Skeletal muscle cell (primary cell): ENCODE measurements at places on chromosomes 2 and 18.
A peak's percentile ranks its signal among the peaks of the same experiment; 100 is the strongest.

DNA sequence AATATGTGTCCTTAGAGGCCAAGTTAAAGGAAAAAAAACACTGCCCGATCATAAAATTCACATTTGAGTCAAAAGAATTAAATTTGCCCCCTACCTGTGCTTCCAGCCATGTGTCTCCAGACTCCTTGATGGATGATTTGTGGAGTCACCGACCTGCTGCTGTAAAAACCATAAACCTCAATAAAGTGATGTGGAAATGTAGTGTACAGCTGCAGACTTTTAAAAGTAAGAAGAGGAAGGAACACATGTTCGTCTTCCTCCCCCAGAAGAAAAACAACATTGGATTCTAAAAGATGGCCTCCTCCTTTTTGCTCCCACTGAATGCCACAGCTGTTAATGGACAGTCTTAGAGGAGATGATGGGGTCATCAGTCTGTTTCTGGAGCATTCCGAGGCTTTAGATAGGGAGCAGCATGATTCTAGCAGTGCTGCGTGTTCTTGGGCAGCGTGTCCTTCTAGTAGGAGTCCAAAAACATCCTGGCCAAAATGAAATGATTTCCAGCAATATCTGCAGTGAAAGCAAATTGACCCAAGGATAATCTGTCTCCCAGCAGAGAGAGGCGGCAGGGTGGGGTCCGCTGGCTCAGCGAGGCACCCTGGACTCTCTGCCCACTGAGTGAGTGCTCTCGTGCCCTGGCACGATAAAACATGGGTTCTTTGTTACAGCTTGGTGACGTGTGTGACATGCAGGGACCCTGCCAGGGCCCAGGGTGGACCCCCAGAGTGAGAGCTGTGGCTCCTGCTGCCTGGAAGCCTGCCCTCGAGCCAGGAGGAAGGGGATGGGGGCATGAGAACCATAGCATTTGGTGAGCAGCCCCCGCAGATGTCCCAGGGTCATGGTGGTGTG lies 196.1 kb downstream of the FAM210A start:
- no peak for DNase-seq

- no peak for DNase-seq
These were observed 72.7 kb downstream of the SCN2A start for GRCh38 chr2:165311949-165312348.

DNA sequence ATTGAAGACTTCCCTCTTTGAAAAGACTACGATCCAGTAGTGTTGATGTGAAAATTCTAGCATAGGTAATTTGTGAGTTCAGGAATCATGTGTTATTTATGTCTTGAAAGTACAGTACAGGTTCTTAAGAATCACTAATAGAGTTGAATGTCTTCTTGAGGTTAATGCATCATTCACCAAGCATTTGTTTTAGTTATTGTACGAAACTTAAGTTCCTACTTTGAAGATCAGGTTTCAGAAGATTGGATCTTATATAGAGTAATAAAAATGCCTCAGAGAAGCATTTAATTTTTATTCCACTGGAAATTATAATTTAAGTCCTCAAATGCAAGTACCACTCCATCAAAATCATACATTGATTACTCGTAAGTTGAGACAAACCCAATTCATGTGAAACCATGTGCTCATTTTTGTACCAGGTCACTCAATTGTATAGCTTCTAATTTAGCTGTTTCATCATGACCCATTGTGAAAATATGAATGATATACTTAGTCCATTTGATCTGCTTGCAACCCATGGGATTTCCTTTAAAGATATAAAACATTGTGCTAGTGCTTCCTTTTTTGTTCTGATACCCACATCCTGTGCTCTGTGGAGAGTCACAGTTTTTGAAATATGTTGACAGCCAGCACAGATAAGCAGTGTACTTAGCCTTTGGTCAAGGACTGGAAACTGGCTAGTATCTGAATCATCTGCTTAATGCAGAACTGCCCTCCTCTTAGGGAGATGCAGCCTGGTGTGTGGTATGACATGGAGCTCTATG lies 22.5 kb upstream of the RAB27B start:
- peak; percentile 78 for DNase-seq

- DNase-seq = peak; percentile 35
These were observed 1.9 kb downstream of the MCFD2 start for GRCh38 chr2:46913471-46914381.

DNA sequence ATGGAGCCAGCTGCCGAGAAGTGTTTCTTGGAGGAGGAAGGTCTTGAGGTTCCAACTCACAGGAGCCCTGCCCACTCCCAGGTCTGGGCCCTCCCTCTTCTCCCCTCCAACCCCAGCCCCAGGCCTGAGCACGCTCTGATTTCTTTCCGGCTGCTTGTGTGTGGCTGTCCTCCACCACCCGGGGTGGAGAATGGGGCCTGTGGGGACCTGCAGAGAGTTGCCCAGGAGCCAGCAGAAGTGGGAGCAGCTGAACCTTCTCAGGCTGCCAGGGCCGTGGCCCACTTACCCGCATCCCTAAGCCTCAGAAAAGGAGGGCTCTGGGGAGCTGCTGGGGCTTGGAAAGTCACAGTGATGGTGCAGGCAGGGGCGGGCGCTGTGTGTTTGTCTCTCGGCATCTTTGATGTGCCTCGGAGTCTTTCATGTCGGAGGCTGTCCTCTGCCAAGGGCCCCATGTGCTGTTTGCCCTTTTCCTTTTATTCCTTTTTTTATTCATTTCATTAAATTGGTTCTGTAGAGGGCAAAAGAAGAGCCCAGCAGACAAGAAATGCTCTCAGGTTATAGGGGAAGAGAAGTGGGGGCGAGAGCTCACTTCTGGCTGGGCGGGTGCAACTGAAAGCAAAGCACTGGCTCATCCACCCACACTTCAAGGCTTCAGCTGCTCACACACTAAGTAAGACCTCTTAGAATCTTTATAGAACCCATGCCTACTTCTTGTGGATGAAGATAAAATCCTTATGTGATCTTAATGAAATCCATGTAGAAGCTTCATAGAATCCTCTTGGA lies 52.5 kb downstream of the SDC1 start:
- DNase-seq = no peak

- no peak for DNase-seq
These were observed 7.7 kb downstream of the CYP1B1 start for GRCh38 chr2:38068234-38068633.

GRCh38 chr18:38557006-38557405 lies 991.4 kb upstream of the CELF4 start:
- no peak for DNase-seq

- no peak for DNase-seq
These were observed 75.0 kb upstream of the RBM44 start for GRCh38 chr2:237723602-237724001.

GRCh38 chr2:231161877-231162329 lies 36.5 kb upstream of the ARMC9 start:
- DNase-seq = peak; percentile 98

GRCh38 chr2:23626701-23627230 lies 241.8 kb downstream of the KLHL29 start:
- DNase-seq = no peak

GRCh38 chr2:125397535-125398251 lies 1258.3 kb upstream of the GYPC start:
- no peak for DNase-seq

DNA sequence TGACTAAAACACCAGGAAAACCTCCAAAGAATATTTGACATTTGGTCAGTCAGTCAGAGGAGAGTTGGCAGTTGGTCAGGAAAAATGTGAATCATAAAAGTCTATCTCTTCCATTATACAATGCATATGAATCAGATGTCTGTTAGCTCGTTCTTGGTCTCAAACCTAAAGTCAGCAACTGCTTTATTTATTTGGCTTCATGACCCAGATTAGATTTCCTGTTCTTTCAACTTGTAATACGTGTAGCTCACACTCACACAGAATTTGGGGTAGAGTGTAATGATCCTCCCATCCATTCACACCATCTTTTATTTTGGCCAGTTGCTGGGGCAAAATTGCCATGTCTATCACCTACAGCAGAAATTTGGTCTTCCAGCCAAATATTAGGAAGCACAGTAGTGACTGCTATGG lies 81.9 kb upstream of the COL5A2 start:
- DNase-seq = peak; percentile 63

DNA sequence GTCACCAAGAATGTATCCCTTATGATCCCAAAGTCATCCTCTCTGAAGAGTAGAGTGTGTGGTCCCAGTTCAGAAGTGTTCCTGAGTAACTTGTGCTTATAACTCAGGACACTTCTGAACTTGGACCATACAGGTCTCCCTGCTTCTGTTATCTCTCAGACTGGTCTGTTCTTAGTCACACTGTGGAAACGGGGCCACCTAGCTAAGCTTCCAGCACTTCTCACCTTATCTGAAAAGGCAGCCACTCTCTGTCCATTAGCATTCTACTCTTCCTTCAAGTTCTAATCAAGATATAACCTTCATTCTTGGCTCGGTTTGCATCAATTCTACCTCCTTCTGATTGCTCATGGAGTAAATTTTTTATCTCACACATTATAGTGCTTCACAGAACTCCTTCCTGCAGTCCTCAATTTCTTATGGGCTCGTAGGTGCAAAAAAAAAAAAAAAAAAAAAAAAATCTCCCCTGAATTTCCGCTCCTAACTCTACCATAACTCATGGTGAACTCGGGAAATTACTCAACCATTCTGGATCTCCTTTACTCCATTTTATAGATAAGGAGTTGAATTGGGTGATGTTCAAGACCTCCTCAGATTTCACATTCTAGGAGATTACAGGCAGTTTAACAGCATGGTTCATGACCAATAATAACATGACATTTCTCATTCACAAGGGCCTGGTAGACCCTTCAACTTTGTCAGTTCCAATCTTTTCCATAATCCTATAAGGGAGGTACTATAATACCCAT lies 108.4 kb downstream of the TACR1 start:
- DNase-seq = no peak
